Adrenal gland (tissue), 19 donors: ENCODE measurements at places on chromosomes 13 and 19.

DNA sequence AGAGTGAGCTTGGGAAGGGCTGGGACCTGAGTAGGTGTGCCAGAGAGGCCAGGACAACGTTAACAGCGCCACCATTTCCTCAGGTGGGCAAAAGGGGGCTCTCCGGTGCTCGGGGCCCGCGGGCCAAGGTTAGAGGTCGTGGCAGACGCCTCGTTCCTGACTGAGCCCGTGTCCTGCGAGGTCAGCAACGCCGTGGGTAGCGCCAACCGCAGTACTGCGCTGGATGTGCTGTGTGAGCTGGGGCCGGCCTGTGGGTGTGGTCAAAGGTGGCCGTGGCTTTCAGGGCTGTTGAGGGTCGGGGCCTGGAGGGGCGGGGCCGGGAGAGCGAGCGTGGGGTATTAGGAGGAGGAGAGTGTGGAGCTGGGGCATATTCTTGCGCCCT lies 3.7 kb downstream of the KIRREL2 start:
- peaks cover 7% of the 10 kb centered on the region for H3K4me1 ChIP-seq
- H3K4me3 ChIP-seq: no peak overlapping the region
- H3K27me3 ChIP-seq: peaks cover 35% of the 10 kb centered on the region
- no peaks in the 10 kb centered on the region for H3K36me3 ChIP-seq
- no peak for DNase-seq
- H3K27ac ChIP-seq: no peak overlapping the region

- H3K27ac ChIP-seq: no peak overlapping the region
- H3K4me3 ChIP-seq: no peak overlapping the region
- no peaks in the 10 kb centered on the region for H3K4me1 ChIP-seq
- peak; percentile 25 for DNase-seq
- no peaks in the 10 kb centered on the region for H3K36me3 ChIP-seq
These were observed 919 bp downstream of the VAV1 start for GRCh38 chr19:6773323-6773931.

DNA sequence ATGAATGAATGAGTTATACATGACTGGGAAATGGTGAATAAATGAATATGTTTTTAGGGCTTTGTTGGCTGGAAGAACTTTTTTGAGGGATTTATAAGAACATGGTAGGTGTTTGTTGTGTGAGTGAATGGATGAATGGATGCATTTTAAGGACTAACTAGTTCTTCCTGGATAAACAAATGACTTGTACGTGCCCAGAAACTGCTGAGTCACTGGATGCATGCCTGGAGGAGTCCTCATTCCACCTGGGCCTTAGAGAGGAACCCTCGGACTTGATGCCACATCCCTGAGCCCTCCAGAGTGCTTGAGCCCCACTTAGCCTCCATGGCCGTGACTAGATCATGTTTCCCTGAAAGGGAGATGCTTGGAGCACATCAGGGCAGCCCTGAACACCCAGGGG lies 153.4 kb downstream of the DPF1 start:
- no peaks in the 10 kb centered on the region for H3K36me3 ChIP-seq
- no peaks in the 10 kb centered on the region for H3K4me1 ChIP-seq
- no peaks in the 10 kb centered on the region for H3K27me3 ChIP-seq
- H3K4me3 ChIP-seq: no peak overlapping the region

DNA sequence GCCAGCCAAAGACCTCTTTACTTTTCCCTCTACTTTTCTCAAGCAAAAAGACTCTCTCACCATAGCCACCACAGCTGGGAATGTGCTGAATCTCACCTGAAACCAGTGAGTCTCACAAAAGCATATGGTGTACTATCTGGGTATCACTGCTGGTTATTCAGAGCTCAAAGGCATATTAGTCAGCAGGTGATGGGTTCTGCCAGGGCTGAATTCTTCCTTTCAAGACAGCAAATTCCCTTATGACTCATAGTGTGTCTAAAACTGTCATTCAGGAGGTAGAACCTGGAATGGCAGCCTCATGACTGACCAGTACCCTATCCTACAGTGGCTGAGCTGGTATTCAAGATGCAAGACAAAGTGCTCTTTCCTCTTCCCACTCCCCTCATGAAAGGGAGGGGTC lies 2859.1 kb downstream of the PCDH9 start:
- H3K27me3 ChIP-seq: no peaks in the 10 kb centered on the region
- H3K4me3 ChIP-seq: no peak overlapping the region
- DNase-seq: no peak
- H3K27ac ChIP-seq: no peak overlapping the region
- H3K4me1 ChIP-seq: no peaks in the 10 kb centered on the region

DNA sequence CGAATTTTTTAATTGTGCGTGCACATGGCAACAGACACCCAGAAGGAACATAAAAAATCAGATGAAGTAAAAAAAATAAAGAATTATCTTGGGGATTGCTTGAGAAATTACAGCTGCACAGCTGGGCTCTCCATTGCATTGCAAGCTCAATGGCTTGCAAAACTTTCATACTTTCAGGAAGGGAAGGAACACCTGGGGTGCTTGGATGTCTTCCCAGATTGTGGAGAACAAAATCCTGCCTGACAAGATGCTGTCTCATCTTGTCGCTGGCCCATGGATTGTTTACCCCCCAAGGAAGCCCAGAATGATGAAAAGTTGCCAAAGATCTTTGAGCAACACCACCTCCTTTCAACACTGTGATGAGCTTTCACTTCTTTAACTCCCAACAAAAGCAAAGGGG lies 11.0 kb upstream of the CASP14 start:
- H3K4me1 ChIP-seq: no peaks in the 10 kb centered on the region
- H3K36me3 ChIP-seq: no peaks in the 10 kb centered on the region
- DNase-seq: no peak
- H3K4me3 ChIP-seq: no peak overlapping the region
- H3K27ac ChIP-seq: no peak overlapping the region

DNA sequence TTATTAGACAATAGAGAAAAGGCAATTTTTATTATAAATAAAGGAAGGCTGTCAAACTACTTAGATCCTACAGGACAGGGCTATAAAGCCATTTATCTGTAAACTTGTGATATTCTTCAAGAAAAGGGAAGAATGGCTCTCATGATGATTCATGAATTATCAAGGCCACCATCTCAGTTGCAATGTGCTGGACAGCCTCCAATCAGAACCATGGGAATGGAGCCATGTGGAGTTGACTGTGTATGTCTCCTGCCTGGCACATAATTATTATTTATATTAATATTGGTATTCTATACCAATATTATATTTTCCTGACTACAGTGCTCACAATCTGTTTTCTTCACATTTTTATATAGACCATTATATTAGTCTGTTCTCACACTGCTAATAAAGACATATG lies 560.5 kb upstream of the MIR17HG start:
- no peaks in the 10 kb centered on the region for H3K36me3 ChIP-seq
- peaks cover 4% of the 10 kb centered on the region for H3K4me1 ChIP-seq
- no peak overlapping the region for H3K27ac ChIP-seq
- no peaks in the 10 kb centered on the region for H3K27me3 ChIP-seq
- H3K4me3 ChIP-seq: no peak overlapping the region
- DNase-seq: peak; percentile 52

DNA sequence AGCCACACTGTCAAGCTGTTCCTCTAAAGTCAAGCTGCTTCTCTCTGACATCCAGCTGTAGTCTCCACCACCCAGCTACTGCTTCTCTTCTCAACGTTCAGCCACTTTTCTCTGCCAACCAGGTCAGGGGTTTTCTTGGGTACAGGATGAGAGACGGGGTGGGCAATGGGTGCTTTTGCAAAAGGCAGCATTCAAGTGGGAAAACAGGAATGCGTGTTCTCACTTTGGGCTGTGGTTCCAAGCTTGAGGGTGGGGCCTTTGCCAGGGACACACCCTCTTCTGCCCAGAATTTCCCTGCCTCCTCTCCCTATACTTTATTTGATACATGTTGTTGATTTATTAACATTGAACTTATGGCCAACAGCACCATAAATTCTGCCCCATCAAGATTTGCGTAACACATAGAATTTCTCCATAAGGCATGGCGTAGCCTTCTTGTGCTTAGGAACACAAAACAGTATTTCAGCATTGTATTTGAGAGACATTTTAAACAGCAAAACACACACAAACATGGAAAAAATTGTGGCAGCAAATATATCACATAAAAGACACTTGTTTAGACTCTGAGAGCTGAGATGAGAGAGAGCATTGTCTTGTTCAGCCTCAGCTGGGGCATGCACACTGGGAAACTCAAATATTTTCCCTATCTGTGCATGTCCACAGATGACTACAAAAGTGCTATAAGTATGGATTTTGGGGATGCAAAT lies 392.8 kb downstream of the SLITRK6 start:
- no peak for DNase-seq
- no peak overlapping the region for H3K27ac ChIP-seq
- no peaks in the 10 kb centered on the region for H3K36me3 ChIP-seq
- H3K4me1 ChIP-seq: no peaks in the 10 kb centered on the region
